ENCODE measurements at places on chromosomes 5 and 9.
A peak's percentile ranks its signal among the peaks of the same experiment; 100 is the strongest.

DNA sequence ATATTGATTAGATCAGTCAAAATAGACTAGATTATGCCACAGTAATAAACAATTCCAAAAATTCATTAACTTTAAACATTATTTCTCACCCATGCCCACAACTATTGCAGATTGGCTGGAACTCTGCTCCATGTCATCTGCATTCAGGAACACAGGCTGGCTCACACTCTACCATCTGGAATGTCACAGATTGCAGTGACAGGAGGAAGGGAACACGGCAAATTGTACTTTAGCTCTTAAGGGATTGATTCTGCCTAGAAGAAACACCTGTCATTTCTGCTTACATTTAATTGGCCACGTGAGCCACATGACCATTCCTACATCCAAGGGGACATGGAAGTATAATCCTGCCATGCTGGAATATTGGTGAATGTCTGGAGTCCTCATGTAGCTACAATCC lies 54.4 kb downstream of the ATPSCKMT start:
- no peak for DNase-seq

DNA sequence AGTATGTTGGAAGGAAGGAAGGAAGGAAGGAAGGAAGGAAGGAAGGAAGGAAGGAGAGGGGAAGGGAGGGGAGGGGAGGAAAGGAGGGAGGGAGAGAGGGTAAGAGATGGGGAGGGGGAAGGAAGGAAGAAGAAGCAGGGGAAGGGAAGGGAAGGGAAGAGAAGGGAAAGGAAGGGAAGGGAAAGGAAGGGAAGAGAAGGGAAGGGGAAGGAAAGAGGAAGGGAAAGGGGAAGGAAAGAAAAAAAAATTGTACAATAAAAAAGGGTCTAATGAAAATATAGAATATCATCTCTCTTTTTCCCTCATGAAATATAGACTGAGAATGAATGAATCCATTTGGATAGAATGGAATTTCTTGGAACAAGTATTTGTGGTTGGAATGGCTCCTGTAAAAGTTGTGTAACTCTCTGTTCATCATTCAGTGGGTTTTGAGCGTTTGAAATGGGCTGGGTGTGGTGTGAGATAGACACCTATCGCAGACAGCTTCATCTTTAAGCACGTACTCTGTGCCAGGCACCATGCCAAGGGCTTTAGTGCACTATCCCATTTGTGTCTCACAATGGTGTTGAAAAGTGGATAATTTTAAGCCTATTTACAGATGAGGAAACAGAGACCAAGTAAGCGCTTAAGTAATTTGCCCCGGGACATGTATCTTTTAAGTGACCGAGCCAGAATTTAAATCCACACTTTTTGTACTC lies 11.6 kb upstream of the PAPPA start:
- no peak for DNase-seq

- DNase-seq: no peak
Measured at GRCh38 chr5:50435168-50435567, 5.9 kb downstream of the EMB start.

- no peak for DNase-seq
Measured at GRCh38 chr9:12846035-12846434, 71.2 kb downstream of the LURAP1L start.

GRCh38 chr5:83066548-83067110 lies 10.6 kb downstream of the TMEM167A start:
- DNase-seq: no peak

DNA sequence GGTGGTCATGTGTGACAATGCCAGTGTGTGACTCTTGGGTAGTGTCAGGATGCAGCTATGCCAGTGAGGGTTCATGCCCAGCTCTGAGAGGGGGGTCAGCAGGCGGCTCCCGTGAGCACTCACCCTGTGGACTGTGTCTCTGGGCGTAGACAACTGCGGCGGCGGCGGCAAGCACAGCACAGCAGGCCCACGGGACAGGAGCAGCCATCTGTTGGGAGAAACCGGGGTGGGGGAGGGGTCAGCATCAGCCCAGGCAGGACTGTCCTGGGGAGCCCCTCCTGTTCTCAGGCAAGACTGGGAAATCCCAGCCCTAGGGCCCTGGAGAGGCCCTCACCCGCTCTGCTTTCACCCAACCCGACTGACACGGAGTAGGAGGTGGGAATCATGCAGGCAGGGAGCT lies 20.8 kb downstream of the CNTFR start:
- no peak for DNase-seq

GRCh38 chr9:129141066-129142041 lies 30.1 kb downstream of the PTPA start:
- no peak for DNase-seq

- no peak for DNase-seq
Measured at GRCh38 chr9:86471171-86471815, 117.1 kb upstream of the TUT7 start.

DNA sequence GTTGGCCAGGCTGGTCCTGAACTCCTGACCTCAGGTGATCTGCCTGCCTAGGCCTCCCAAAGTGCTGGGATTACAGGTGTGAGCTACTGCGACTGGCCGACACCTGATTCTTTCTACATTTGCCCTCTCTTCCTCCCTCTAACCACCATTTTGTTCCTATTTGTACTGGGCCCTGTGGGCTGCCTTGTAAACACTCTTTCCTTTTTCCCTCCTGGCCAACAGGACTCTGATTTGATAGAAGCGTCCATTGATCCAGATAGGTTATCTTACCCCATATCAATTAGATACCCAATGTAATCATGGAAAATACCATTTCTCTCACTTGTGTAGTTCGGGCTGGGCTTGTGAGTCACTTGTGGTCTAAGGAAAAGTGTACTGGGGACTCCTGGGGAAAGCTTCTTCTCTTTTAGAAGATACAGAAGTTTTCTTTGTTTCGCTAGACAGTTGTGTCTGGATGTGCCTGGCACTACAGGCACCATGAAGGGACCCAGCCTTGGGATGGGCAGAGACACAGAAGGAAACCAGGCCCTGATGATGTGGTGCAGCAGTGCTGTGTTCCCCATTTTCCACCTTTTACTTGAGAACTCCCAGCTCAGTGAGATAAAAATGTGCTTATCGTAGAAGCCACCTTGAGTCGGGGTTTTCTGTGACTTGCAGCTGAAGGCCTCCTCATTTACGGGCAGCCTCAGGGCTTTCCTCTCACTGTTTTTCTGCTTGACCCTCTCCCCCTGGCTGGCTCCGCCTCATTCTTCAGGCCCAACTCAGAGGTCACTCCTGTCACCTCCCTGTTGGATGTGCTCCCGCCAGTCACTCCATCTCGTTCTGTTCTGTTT lies 32.8 kb upstream of the CPEB4 start:
- DNase-seq: no peak

- DNase-seq: no peak
Measured at GRCh38 chr5:173736923-173737412, 120.5 kb upstream of the BOD1 start.

DNA sequence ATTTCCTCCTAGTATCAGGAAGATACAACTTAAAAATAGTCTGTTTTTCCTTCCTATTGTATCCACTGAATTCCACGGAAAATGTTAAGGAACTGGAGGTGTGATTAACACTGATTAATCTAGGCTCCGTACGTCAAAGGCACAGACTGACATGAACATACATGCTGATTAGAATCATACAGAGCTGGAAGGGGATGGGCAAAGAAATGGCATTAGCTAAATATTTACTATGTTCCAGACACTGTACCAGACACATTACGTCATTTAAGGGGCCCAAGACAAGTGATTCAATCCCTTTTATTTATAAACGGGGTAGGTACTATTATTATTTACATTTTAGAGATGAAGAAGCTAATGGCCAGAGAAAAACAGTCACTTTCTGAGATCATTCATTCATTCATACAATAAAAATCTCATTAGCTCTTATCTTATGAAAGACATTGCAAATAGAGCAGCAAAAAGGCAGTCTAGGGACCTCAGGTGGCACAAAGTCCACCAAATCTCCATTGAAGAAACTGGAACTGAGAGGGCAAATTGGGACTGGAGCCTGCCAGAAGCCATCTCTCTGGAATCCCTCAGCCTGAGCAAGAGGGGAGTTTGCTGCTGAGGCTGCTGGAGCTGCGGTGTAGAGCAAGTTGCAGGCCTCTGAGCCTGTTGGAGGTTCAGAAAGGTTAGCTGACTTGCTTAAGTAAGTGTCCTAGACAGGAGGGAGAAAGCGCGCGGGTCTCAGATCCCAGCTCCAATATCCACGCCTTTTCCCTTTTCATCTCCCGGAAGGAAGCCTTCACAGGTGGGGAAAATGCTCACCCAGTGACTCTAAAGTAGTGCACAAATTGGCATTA lies 1.6 kb upstream of the TGFBR1 start:
- no peak for DNase-seq

DNA sequence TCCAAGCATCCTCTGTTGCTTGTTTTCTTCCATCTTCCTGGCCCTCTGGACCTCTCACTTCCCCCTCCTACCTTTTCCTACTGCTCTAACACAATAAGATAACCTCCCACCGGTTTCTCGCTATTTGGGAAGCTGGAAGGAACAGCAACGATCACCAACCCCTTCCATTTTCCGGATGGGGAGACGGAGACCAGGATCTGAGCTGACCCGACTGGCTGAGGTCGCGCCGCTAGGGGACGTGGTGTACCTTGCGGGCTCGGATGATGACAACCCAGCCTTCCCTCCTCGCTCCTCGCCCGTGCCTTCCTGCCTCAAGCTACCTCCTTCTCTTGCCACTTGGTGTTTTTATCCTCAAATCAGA lies 1.9 kb downstream of the LPAR1 start:
- DNase-seq: no peak

GRCh38 chr9:11726659-11727058 lies 966.5 kb upstream of the TYRP1 start:
- no peak for DNase-seq

DNA sequence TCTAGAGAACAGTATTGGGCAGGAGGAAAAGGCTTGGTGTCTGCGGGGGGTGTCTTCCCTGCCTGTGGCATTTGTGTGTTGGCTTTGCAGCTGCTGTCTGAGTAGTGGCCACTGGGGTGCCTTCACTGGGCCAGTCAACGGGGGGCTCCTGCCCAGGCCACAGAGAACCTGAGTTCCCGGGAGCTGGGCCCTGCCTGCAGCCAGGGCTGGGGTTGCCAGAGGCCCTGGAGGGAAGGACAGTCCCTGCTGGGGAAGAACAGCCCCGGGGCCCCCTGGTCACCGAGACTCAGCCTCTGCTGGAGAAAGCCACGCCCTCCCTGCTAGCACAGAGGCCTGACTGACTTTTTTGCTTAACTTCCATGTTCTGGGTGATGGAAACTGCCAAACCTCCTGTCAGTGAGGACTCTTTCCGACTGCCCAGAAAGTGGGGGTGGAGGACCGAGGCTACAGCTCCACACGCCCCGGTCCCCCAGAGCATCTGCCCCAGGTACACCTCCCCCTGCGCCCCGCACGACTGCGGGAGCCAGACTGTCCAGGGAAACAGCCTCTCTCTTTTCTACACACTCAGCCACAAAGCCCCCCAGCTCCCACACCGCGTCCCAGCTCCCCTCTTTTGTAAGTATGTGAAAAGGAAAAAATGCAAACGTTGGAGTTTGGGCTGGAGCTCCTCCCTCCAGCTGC lies 133.4 kb downstream of the DAB2IP start:
- no peak for DNase-seq

- DNase-seq: no peak
Measured at GRCh38 chr5:145246961-145247744, 588.0 kb downstream of the PRELID2 start.

GRCh38 chr5:81241001-81241400 lies 7.9 kb downstream of the CKMT2 start:
- no peak for DNase-seq

GRCh38 chr5:81315336-81315735 lies 13.9 kb downstream of the ZCCHC9 start:
- no peak for DNase-seq

DNA sequence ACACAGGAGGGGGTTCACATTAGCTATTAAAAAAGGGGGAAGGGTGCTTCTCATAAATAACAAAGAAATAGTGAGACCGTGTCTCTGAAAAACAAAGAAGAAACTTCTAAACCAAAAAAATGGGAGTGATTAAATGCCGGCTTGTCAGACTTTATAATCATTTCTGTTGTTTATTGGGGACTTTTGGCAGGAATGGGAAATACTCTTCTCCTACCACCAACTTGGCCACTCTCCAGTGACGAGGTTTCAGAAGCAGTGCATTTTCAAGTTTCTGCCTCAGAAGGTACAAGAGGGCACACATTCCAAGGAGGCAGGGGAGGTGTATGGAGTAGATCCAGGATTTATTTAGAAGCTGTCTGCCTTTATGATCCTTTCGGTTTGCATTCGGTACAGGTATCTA lies 46.2 kb downstream of the LIX1 start:
- DNase-seq: no peak

GRCh38 chr5:76999451-76999850 lies 30.8 kb upstream of the AGGF1 start:
- DNase-seq: no peak

DNA sequence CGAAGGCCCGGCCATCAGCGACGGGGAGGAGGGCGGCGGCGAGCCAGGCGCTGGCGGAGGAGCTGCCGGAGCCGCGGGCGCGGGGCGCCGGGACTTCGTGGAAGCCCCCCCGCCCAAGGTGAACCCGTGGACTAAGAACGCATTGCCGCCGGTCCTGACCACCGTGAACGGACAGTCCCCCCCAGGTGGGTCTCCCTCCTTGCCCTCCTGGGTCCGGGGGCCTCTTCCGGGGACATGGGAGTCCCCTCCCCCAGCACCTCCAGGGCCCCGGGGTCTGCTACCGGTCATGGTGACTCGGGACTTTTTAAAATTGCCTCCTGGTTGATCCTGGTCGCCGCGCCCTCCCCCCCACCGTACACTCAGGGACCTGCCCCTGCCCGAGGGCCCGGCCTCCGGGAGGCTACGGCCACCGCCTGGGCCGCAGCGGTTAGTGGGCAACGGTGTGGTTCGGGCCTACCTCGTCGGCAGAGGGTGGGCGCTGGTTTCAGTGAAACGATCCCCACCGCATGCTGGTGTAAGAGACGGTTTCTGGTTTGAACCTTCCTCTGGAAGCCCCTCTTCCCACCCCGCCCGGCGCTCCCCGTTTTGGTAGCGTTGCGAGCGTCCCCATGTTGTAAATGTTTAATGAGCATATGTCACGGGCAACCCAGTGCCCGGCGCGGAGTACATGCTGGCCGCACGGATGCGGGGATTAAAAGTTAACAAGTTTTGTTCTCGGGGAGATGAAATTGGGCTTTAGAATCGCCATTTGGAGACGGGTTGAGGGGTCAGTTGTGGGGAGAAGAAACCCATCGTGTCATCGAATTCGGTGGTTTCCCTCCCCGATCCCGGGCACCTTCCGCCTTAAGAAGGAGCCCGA lies 1.1 kb downstream of the LARP1 start:
- DNase-seq: no peak

- peak; percentile 91 for DNase-seq
Measured at GRCh38 chr5:175288048-175288621, 155.8 kb downstream of the DRD1 start.

DNA sequence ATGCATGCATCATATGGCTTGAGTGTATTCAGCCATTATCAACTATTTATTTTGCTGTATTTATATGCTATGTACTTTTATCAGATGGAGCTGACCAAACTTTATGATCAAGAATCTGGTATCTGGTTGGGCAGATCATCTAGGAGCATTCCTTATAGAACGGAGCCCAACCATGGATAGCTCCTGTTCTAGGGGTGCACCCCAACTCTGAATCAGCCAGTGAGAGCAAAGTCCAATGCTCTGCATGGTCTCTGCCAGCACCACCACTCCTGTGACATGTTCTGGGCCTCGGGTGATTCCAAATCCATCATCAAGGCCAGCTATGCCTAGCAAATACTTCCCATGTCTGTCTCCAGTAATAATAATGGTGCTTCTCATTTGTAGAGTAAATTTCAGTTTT lies 517.5 kb downstream of the AGTPBP1 start:
- no peak for DNase-seq
